ENCODE measurements at places on chromosomes 11 and 22.

GRCh38 chr11:95593111-95593510 is 196.5 kb downstream of the FAM76B start:
- peak; percentile 69 for DNase-seq

- peak; percentile 66 for DNase-seq
Measured at GRCh38 chr11:45108070-45109064, 38.1 kb upstream of the PRDM11 start.

DNA sequence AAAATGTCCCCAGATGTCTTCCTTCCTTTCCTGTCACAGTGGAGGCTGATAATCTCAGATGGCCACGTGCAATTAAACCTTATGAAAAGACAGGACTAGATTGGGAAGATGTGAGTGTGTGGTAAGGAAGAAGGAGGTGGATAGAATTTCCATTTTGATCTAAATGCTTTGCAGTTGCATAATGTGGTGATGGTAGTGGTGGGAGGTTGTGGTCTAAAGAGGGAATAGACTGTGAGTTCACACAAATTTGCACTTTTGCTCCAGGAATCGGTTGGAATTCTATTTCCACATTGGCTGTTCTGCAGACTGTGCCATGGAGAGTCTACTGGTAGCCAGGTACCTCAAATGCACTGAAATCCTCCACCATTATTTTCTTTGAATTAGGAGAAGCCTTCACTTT is 93.3 kb downstream of the ZBTB16 start:
- no peak for DNase-seq

DNA sequence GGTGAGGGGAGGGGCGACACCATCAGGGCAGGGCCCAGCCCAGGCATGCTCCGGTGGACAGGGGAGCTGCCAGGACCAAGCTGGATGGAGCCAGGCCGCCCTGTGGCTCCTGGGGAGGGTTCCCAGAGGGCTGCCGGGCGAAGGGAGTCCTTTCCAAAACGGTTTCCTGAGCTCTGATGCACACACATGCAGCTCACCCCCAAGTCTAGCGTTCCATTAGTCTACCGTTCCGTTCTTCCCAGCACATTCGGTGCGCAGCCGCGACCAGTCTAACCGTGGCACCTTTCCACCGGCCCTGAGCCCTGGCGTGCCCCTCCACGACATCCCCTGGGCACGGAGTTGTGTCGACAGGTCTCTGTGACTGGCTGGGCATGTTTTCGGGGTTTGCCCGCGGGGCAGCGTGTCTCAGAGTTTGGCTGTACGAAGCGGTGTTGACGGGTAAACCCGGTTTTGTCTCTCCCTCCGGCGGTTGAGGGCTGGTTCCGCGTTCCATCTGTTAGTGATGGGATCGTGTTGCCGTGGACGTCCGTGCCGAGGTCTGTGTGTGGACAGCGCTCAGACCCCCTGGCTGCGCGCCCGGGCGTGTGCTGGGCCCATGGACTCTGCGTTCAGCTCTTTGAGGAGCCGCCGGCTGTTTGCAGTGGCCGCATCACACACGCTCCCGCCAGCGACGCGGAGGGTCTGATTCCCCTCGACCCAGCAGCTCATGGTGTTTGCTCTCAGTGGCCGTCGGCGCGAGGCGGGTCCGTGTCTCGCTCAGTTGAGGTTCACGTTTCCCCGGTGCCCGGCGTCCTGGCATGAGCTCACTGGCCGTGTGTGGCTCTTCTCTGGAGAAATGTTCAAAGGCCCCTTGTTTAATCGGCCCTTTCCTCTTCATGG is 121.2 kb downstream of the IGLL1 start:
- no peak for DNase-seq

DNA sequence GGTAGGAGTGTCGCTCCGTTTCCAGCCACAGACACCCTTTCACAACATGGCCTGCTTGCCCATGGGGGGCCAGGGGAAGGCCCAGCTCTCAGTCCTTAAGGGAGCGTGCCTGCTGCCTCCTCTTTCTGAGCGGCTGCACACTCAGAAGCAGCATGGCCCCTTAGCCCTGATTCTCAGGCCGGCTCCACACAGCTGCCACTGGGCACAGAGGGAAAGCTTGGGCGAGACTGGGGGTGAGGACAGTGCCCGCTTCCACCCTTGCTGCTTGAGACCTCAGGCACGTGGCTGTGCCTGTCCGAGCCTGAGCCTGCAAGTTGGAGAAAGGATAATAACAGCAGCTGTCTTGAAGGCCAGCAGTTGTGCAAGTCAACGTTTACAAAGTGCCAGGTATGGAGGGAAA is 416.3 kb downstream of the SHANK2 start:
- no peak for DNase-seq

DNA sequence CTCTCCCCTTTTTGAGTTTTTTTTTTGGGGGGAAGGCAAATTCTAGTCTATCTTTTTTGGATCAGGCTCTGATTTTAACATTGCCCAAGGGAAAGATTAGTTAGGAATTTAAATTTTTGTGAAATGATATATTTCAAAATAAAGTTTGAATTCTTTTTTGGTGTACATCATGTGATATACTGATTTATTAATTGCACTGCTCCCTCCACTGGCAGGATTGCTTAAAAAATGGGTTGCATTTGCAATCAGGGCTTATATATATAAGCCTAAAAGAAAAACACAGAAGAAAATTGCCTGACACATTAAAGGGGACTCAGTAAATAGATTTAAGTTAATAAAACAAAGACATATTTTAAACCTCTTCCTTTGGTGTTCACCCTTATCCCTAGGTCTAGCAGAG is 1.2 kb downstream of the DYNC2H1 start:
- no peak for DNase-seq

DNA sequence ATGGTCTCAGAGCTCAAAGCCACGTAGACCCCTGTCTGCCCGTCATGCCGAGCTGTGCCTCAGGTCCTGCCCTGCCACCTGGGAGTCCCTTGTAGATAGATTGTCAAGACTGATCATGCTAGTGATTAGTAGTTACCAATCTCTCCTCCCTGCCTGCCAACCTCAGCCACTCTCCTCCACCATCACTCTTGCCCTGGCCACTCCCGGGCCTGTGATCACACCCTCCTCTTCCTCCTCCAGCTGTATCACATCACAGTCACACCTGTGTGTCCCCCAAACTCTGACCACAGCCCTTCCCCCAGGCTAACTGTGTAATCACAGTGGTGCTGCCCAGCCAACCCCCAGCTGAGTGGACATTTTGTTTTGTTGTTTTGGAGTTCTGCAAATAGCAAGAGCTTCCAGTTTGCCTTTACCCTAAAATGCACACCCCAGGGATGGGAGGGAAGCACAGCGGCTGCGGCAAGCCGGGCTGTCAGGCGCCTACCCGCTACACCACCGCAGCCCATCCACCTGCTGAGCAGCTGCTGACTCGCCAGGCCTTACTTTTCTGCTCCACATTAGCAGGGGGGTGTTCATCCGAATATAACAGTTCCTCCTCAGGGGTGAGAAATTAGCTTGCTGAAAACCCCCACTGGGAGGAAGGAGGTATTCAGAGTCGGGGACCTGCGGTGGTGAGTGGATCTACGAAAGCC is 45.8 kb downstream of the LRFN4 start:
- no peak for DNase-seq

DNA sequence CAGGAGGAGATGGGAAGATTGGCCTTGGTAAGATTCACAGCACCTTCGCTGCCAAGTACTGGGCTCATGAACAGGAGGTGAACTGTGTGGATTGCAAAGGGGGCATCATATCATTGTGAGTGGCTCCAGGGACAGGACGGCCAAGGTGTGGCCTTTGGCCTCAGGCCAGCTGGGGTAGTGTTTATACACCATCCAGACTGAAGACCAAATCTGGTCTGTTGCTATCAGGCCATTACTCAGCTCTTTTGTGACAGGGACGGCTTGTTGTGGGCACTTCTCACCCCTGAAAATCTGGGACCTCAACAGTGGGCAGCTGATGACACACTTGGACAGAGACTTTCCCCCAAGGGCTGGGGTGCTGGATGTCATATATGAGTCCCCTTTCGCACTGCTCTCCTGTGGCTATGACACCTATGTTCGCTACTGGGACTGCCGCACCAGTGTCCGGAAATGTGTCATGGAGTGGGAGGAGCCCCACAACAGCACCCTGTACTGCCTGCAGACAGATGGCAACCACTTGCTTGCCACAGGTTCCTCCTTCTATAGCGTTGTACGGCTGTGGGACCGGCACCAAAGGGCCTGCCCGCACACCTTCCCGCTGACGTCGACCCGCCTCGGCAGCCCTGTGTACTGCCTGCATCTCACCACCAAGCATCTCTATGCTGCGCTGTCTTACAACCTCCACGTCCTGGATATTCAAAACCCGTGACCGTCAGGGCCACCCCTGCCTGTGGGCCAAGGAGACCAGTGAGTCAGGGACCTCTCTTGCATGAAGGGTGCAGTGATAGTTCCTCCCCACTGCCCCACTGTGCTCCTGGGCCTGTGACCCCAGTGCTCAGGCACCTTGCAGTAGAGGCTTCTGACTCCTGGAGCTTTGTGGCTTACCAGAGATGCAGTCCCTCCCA is 83.6 kb downstream of the BCR start:
- no peak for DNase-seq

- no peak for DNase-seq
Measured at GRCh38 chr22:39845529-39845928, 48.0 kb downstream of the ENTHD1 start.

- peak; percentile 9 for DNase-seq
Measured at GRCh38 chr11:127639916-127640315, 639.3 kb upstream of the KIRREL3 start.

DNA sequence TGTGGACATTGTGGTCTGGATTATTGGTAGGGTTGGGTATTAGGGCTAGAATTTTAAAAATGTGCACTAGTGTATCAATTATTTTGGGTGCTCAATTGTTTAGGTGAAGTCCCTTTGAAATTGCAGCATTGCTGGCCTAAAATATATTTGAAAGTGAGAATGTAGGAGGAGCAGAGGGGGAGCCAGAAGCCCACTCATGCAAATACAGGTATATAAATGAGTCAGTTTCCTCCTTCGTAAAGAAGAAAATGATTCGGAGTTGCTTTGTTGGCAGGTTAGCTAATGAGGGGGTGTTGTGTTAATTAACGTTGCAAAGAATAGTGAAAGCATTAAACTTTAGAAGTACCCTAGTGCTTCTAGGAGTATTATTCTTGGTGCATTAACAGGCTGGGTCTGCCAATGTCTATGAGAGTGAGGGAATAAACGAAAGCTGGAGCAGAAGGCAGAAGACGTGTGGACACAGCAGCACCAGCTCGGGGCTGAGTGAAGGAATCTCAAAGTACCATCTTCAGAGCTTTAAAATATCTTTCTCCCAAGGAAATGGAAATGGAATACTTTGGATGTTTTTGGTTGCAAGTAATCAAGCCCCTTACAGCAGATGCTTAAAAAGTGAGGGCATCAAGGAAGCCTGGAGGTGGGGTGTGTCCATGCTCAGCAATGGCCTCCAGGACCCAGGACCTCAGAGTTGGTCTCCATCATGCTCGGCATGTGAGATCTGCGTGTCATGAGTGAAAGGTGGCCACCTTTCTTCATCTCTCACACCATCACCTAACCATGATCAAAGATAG is 522.9 kb downstream of the NTM start:
- no peak for DNase-seq

DNA sequence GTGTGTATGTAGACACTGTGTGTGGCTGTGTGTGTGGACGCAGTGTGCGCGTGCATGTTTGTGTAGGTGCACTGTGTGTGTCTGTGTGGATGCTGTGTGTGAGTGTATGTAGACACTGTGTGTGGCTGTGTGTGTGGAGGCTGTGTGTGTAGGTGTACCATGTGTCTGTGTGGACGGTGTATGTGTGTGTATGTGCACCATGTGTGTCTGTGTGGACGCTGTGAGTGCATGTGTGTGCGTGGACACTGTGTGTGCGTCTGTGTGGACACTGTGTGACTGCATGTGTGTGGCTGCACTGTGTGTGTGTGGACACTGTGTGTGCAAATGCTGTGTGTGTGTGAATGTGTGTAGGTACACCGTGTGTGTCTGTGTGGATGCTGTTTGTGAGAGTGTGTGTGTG is 10.3 kb downstream of the TRPM5 start:
- no peak for DNase-seq

DNA sequence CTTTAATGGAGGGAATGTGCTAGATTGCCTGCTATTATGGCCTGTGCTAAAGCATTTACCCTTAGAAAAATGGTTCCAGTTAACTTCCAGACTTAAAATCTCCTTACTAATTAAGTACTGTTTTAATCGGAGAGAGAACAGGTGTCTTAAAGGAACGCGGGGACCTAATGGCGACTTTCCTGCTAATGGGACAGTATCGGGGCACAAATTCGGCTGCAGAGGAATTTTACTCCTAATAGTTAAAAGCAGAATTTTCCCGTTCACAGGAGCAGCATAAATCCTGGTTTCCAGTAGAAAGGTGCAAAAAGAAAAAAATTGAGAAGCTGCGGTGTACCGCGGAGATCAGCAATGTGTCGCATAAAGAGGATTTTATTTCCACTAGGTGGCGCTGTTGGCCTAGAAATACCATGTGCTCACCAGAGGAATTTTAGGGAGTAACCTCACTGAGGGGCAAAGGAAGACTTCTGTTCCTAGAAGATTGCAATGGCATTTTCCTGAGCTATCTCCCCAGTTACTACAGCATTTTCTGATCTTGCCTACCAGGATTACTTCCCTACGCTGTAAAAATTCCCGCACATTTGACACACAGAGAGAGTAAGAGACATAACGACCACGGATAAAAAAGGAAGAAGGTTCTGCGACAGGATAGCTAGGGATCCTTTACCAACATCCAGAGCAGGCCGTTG is 44.5 kb downstream of the ZNF280B start:
- DNase-seq = peak; percentile 4

- DNase-seq = no peak
Measured at GRCh38 chr11:113817162-113817561, 37.6 kb downstream of the CLDN25 start.

- no peak for DNase-seq
Measured at GRCh38 chr11:65424205-65425104, 1.9 kb downstream of the NEAT1 start.

- DNase-seq = peak; percentile 17
Measured at GRCh38 chr11:1202776-1203504, 19.9 kb upstream of the MUC5B start.

DNA sequence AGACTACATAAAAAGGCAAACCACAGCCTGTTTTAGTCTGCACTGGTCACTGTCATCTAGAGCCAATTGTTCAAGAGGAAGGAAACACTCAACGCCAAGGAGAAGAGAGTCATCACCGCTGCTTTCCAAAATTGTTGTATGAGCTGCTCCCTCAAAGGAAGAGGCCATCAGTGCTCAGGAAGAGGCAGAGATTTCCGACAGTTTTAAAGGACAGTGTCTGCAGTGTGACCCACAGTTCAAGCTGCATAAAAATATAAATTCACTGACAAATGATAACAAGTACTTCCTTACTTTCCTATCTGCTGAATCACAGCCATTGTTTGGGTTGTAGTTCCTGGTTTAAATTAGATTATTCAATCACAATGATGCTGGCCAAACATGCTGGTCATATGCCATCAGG is 16.4 kb downstream of the PRCP start:
- no peak for DNase-seq

- no peak for DNase-seq
Measured at GRCh38 chr11:126844789-126845188, 155.8 kb downstream of the KIRREL3 start.

GRCh38 chr11:65981972-65982823 is 19.8 kb downstream of the EIF1AD start:
- DNase-seq = no peak

- no peak for DNase-seq
Measured at GRCh38 chr11:63839508-63840355, 822 bp downstream of the MARK2 start.

- peak; percentile 34 for DNase-seq
Measured at GRCh38 chr11:86508604-86509587, 134.2 kb downstream of the CCDC81 start.

- DNase-seq = no peak
Measured at GRCh38 chr22:23767673-23768548, at the start of gene CHCHD10. CHCHD10 (minus strand) TSS chr22:23767972; CDS start chr22:23767874, 98 bp downstream.

GRCh38 chr11:111960916-111961315 is 23.8 kb downstream of the DIXDC1 start:
- peak; percentile 26 for DNase-seq
